ENCODE measurements at places on chromosomes 7 and 10.

DNA sequence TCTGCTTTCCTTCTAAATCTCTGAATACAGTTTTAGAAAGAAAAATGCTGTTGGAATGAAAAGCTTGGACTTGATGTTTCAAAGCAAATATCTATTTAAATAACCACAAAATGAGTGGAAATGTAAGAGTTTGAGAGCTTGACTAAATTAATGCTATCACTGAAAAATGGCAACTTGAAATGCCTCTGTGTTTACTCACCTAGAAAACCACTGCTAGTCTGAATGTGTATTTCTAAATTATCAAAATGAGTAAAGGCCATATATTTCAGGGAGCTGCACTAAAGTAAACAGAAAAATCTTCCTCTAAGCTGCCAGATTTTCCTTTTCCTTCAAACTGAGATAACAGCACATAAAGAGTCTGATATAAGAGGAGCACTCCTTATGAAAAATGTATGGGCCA, 87.9 kb downstream of the DPY19L1 start:
- DNase-seq: no peak

DNA sequence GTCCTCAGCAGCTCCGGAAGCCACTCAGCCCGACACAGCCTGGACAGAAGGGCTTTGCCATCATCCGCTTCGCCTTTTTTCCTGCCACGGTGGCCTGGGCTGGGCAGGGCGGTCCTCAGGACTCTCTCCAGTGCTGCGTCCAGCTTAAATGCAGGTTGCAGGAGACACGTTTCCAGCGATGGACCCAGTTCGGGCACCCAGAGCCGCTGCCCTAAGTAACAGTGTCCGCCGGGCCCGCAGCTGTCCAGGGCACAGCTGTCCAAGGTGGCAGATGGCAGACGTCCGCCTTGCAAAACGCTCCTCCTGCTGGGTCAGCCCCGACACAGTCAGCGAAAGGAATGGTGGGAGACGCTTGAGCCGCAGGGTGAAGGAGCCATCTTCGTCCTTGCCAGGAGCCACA, 37.0 kb upstream of the FOXL3 start:
- no peak for DNase-seq

DNA sequence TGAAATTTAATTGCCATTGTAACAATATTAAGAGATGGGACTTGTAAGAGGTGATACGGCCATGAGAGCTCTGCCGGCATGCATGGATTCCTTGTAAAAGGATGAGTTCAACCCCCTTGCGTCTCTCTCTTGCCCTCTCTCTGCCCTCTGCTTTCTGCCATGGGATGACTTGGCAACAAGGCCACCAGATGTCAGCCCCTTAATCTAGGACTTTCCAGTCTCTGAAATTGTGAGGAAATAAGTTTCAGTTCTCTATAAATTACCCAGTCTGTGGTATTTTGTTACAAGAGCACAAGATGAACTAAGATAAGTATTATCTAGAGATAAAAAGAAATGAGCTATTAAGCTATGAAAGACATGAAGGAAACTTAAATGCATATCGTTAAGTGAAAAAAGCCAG, 145.7 kb upstream of the AHR start:
- DNase-seq: no peak

DNA sequence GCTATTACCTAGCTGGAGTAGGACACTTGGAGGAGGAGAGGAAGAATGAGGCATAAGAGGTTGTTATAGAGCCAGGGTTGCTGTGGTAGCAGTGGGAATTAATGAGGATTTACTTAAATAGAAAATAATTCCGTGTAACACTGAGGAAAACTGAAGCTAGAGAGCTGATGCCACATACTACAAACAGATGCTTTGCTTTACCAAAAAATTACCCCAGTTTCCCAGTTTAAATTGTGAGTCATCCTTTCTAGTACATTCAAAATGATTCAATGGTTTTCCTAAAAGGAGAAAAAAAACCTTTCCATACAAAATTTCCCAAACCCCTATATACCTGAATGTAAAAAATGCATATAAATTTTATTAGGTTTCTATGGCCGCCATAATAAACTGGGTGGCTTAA, 58.3 kb downstream of the ZNF518A start:
- no peak for DNase-seq

GRCh38 chr10:132434405-132435005, 37.5 kb downstream of the PWWP2B start:
- DNase-seq: no peak

- DNase-seq: no peak
Observed at GRCh38 chr10:121831777-121832176, 96.1 kb downstream of the ATE1 start.

DNA sequence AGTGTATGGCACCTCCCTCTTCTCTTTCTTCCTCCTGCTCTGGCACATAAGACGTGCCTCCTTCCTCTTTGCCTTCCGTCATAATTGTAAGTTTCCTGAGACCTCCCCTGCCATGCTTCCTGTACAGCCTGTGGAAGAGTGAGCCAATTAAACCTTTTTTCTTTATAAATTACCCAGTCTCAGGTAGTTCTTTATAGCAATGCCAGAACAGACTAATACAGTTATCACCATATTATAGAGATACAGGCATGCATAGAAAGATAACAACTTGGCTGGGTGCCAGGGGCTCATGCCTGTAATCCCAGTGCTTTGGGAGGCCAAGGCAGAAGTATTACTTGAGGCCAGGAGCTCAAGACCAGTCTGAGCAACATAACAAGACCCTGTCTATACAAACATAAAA, 53.2 kb downstream of the GCC1 start:
- DNase-seq: no peak

GRCh38 chr7:38600741-38601140, 30.4 kb downstream of the AMPH start:
- DNase-seq: no peak

DNA sequence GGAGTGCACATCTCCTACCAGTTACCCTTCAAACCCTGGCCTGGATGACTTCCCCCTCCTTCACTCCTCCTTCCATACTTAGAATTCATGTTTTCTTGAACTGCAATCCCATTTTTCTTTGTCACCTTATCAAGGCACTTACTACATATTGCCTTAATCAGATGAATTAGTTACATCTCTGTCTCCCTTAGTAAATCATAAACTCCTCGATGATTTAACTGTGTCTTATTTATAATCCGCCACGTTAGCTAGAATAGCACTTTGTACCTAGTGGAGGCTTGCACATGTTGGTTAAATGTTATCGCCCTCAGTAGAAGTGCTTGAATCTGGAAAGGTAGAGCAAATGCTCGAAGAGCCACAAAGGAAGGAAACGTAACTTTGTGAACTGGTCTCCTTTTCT, 94.7 kb upstream of the RAB11FIP2 start:
- no peak for DNase-seq

DNA sequence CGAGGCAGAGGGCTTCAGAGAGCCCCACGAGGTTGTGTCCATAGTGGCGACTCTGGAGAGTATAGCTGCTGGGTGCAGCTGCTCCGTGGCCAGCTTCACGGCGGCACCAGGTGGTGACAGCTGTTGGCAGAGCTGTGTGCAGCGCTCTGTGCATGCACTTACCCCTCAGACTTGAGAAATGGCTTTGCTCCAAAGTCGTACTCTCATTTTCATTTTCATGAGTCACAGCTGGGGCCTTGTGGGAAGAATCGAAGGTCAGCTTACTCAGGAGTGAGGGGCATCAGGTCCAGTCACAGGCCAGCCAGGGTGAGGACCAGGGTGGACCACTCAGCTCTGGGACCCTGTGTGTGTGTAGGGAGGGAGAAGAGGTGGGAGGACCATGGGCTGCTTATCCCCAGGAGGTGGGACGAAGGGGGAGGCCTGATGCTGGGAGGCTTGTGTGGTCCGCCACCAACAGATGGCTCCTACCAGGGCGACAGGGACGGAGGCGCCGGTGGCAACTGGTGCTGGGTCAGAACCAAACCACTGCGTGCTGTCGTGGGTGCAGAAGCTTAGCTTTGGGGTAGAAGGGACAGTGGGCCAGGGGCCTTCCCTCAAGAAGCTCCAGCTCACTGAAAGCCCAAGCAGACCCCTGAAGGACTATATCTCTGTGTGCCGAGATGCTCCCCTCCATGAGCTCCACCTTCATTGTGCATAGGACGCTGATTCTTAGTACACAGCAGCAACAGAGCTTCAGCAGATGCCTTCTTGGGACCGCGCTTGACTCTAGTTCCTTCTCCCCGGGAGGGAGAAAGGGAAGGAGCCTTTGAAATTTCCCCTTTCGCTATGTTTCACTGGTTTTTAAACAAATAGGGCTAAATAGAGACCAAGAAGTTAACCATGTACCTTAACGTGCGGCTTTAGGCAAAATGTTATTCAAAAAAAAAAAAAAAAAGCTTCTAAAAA, 225.0 kb downstream of the CELF2 start:
- no peak for DNase-seq

DNA sequence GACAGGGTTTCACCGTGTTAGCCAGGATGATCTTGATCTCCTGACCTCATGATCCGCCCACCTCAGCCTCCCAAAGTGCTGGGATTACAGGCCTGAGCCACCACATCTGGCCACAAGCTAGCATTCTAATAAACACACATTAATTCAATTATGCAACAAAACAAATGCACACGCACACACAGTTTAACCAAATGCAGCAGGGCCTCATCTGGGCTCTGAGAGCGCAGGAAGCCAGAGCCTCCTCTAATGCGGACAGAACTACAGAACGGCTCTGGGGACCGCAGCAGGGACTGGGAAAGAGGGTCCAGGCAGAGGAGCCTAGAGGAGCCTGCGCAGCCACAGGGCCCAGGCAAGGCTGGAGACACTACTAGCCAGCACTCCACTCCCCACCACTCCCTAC, 3.8 kb downstream of the MAD1L1 start:
- no peak for DNase-seq

- DNase-seq: no peak
Observed at GRCh38 chr7:71184136-71184535, 52.2 kb downstream of the GALNT17 start.

GRCh38 chr7:145265180-145265579, 429.3 kb upstream of the TPK1 start:
- DNase-seq: no peak

DNA sequence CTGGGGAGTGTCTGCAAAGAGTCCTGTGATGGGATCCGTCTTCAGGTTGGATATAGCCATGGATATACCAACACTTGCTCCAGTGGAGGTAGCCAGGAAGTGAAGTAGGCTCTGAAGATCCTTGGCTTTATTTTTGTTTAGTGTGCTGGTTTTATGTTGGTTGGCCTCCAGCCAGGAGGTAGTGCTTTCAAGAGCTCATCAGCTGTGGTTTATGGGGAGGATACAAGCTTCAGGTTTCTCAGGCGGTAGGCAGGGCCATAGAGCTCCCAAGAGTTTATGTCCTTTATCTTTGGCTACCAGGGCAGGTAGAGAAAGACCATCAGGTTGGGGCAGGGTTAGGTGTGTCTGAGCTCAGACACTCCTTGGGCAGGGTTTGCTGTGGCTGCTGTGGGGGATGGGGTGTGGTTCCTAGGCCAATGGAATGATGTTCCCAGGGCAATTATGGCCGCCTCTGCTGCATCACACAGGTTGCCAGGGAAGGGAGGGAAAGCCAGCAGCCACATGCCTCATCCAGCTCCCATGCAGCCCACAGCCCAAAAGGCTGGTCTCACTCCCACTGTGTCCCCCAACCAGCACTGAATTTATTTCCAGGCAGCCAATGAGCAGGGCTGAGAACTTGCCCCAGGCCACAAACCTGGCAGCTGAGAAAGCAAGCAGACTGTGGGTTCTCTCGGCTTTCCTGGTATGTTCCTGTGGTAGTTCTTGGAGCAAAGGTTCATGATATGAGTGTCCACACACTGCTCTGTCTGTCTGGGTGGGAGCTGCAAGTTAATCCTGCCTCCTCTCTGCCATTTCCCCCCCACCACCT, 67.0 kb upstream of the PRLHR start:
- no peak for DNase-seq

DNA sequence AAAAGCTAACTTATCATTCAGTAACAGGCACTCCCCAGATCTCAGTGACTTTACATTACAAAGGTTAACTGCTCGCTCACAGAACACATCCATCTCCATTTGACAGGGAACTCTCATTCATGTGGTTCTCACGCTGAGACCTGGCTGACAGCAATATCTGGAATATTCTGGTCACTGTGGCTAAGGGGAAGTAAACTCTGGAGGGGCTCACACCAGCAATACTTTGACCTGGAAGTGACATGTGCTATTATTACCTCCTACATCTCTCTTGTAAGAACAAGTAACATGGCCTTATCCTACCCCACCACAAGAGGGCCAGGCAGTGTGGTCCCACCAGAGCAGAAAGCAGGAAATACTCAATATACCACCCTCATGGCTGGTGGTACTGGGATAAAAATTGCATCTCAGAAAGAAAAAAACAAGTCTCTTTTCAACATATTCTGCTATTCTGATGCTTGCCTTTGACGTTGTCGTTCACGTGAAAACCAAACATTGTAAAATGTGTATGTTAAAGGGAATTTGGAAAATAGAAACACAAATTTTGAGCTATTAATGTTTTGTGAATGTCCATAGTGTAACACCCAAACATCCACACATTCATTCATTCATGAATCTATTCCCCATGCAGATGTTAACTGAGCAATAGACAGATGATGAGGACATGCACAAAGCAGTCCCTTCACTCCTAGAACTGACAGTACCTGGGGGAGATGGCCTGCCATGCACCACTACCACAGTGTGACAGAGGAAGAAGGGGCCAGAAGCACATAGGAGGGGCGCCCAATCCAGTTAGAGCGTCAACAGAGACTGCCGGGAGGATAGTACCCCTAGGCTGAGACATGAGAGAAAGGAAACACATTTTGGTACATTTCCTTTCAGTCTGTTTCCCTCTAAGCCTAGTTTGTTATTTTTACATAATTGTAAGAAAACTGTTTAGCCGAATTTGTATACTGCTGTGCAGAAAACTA, 166.0 kb upstream of the SP4 start:
- DNase-seq: peak; percentile 65

DNA sequence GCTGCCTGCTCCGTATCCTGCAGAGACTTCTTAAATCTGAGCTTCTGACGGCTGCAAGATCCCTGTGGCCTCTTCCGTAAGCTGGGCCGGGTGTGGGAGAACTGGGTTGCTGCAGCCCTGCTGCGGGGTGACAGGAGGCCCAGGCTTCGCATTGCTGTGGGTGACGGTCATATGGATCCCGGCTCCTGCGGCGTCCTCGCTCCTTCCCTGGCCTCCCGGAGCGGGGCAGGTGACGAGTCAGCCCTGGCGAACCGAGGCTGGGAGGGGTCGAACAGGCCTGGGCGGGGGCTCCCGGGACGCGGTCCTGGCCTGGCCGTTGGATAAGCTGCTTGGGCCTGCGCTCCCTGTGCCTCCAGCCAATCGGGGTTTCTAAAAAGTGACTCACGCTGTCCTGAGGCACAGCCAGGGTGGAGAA, 7.8 kb upstream of the UBE2D1 start:
- no peak for DNase-seq

DNA sequence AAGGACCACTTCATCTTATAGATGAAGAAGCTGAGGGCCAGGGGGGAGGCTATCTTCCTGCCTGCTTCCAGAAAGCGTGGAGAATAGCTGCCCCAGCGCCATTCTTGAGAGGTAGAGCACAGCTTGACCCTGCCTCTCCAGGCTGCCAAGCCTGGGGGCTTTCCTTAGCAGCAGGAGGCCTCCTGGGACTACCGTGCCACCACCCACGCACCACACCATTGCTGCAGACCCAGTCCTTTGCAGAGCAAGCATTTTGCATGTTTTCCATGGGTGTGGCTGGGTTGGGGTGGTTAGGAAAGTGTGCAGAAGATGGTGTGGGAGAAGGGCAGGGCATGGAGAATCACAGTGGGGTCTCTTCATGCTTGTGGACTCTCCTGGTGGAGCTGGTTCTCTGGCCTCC, 64.9 kb downstream of the TBXAS1 start:
- DNase-seq: peak; percentile 21
